Activated CD4-positive, alpha-beta T cell treated with anti-CD3 and anti-CD28 coated beads, Interleukin-2, Interleukin-4, amounts not matched to agents 100 ng/mL and 50 ng/mL, durations not matched to agents 16 hours and 8 hours (primary cell): ENCODE measurements at places on chromosomes 12 and 14.
A peak's percentile ranks its signal among the peaks of the same experiment; 100 is the strongest.

GRCh38 chr12:15546102-15546701, 223.9 kb downstream of the PTPRO start:
- DNase-seq: no peak

- no peak for DNase-seq
Observed at GRCh38 chr12:119100933-119101332, 77.8 kb upstream of the HSPB8 start.

DNA sequence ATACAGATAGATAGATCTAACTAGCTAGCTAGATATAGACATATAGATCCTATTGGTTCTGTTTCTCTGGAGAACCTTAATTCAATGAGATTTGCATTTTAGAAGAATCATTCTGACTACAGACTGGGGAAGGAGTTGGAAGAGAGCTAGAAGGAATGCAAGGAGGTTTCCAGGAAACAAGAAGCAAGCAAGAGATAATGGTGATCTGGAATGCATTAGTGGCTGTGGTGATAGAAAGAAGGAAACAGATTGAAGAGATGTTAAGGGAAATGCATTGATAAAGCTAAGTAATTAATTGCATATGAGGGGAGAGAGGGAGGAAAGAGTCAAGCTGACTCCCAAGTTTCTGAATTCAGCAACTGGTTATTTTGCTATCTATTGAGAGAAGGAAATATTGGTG, 42.7 kb downstream of the DBX2 start:
- DNase-seq: no peak

DNA sequence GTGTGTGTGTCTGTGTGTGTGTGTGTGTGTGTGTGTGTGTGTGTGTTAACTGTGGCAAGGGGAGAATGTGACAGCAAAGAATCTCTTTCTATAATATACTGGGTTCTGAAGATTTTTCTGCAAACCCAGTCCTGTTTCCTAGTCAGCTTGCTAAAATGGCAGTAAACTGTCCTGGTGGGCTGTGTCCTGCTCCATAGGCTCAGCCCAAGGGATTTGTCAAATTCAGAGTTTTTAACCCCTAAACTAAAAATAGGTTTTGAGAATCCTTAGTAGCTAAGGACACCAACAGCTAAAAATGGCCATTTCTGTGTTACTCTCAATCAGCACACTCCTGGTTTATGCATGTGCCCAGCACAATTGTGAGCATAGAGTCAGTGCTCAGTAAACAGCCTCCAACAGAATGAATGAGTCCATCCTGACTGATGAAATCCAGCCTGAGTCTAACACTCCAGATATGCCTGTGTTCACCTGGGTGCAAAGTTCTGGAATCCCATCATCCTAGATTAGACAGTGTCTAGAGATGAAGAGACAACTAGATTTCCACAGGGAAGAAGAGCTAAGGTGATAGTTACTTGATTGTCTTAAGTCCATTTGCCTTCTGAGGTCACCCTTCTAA, 192.6 kb downstream of the TTC6 start:
- no peak for DNase-seq

DNA sequence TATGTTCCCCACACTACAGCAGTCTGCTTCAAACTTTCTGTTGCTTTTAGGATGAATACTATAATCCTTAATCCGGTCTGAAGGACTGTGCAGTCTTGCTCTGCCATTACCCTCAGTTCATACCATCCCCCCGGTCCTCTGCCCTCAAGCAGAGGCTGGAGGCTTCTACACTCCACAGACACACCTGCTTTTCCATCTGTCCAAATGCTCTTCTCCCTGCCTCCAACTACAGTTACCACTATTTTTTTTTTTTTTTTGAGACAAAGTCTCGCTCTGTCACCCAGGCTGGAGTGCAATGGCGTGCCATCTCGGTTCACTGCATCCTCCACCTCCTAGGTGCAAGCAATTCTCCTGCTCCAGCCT, 19.3 kb upstream of the KCNH3 start:
- no peak for DNase-seq

DNA sequence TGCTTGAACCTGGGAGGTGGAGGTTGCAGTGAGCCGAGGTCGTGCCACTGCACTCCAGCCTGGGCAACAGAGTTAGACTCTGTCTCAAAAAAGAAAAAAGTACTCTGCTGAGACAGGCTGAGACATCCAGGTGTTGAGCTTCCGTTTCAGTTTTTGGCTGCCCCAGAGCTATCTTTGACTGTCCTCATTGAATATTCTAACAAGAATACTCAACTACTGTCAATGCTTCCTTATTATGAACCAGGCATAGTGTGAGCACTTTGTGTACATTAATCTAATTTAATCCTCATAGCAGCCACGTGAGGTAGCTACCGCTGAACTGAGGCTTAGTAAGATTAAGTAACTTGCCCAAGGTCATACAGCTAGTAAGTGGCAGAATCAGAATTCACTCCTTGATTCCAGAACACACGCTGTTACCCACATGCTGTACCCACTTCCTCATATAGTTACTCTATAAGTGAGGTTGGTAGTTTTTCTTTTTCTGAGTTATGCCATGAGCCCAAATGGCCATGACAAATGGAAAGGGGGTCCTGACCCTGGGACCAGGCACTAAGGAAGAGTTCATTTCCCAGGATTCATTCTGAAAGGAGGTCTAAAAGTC, 11.3 kb downstream of the ALDH1L2 start:
- DNase-seq: no peak

- DNase-seq: no peak
Observed at GRCh38 chr12:52772772-52773171, 4.4 kb downstream of the KRT76 start.

- no peak for DNase-seq
Observed at GRCh38 chr14:91719839-91720238, 12.0 kb downstream of the CATSPERB start.

GRCh38 chr12:117038023-117038680, 61.1 kb downstream of the TESC start:
- no peak for DNase-seq

- DNase-seq: no peak
Observed at GRCh38 chr12:26953447-26953846, 15.2 kb downstream of the FGFR1OP2 start.

DNA sequence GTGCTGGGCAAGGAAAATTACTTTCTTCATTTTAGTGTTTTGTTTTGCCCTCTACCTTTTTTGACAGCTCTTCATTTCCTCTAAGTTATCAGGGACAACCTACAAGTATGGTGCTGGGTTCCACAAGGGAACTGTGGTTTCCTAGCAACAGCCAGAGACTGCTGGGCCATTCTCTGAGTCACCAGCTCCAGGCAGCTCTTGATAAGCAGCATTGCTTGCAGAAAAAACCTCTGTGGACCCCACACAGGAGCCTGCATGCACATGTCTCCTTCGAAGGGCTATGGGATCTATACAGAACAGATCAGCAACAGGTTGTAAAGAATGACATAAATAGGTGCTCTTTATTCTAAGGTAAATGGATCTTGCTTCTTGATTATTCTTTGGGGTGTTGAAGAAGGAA, 81.0 kb upstream of the CCDC196 start:
- DNase-seq: no peak

DNA sequence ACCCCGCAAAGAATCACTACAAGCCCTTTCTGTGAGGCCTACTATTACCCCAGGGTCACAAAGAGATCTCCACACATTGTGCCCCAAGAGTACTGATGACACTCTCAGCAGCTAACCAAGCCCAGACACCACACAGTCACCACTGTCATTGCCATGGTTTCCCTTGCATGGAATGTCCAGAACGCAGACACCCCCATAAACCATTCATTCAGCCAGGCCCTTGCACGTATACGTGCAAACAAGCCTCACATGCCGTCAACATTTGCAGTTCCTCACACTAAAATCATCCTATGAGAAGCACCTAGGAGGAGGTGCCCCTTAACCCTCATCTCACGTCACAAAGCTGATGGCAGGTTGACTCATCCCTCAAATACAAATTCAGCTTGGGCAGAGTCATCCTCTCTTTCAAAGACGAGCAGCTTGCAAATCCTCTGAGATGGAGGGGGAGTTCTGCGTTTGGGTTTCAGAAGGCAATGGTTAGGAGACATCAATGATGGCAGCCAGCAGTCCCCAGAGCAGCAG, 17.1 kb upstream of the KRT77 start:
- DNase-seq: no peak

GRCh38 chr14:56891226-56891625, 80.9 kb upstream of the OTX2 start:
- no peak for DNase-seq

DNA sequence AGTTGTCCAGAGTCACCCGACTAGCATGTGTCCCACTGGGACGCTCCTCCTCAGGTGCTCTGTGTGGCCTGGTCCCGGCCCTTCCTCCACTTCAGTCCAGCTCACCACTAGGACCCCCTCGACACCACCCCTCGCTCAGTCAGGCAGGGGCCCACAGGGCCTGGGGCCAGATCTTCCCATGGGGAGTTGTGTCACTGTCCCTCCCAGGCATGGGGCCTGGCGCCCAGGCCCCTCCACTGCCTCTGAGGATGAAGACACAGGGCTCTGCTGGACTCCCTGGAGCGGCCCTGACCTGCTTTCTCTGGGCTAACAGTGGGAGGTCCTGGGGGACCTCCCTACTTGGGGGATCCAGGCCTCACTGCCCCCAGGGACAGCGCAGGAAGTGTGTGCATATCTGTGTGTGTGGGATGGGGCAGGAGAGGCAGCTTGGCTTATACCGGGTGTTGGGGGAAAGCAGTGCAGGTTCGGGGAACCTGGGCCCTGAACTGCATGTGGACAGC, 43.8 kb downstream of the KRT80 start:
- DNase-seq: no peak

DNA sequence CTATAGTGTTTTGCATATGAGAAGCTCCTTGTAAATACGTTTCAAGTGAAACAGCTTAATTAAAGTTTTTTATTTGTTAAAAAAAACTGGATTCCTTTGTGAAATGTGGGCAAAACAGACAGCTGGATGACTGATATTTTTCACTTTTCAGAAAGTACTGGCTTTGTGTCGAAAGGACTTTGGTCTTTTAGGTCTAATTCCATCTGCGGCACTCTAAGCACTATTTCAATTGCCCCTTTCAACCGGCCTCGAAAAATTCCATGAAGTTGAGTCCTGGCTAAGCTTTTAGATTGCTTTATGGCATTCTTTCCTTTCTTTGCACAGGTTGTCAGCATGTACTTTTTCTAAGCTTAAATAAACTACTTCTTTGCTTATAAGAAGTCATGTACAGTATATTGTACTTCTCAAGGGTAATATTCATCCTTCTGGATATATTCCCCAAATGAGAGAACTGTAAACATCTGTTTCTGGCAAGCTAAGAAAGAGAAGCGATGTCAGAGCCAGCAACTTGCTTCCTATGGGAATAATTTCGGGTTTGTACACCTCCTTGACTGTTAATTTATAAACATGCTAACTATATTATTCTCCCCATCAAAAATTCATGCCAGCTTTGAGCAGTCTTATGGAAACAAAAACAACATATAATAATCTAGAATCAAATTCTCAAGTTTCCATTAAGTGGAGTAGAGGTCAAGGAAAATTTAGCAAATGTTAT, 611.3 kb downstream of the ETNK1 start:
- no peak for DNase-seq

GRCh38 chr14:74203639-74204038, 35.6 kb upstream of the VSX2 start:
- no peak for DNase-seq

DNA sequence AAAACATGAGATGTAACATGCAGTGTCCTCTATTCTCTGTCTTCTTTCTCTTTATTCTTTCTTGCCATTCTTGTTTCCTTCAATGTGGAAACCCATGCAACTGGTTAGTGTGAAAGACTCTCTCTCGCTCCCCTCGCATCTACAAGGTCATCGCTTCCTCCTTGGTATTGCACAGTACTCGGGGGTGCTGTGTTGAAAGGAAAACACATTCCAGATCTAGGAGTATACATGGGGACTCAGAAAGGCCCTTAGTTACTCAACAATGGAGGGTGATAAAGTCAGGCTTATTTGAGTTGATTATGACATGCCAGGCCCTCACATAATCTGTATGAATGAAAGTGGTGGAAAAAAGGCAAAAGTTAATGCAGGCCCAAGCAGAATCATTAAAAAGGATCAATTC, 75.5 kb upstream of the OVCH1 start:
- no peak for DNase-seq

- no peak for DNase-seq
Observed at GRCh38 chr14:60356386-60356785, 107.4 kb downstream of the PPM1A start.

DNA sequence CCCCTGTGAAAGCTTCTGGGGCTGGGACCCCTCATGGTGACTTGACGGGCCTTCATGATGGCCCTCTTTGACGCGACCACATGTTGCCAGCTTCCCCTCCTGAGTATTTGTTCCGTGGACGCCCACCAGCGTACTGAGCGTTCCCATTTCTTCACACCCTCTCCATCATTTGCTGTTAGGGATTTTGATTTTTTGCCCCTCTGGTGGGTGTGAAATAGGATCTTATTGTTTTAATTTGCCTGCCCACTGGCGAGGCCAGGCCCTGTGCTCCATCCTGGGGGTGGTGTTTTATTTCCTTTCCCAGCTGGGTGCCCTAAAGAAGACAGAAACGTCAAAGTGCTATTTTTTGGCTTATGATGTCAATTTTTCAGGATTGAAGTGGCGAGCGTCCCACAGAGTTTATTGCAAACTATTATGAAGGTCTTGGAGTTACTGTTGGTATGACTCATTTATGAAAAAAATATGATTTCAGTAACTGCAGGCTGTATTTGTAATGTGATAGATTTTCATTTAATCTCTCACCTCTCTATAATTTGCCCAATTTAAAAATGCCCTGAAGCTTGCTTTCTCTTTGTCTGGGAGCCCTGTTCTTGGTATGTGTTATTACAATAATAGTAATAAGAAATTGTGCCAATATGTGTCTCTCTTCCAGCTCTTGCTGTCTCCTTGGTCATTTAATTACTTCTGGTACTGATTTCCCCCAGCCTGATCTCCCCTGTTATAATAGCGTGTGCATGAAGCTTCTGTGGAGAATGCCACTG, 99.6 kb downstream of the SLC25A47 start:
- no peak for DNase-seq

GRCh38 chr12:43277651-43278540, 274.1 kb downstream of the ADAMTS20 start:
- DNase-seq: no peak

DNA sequence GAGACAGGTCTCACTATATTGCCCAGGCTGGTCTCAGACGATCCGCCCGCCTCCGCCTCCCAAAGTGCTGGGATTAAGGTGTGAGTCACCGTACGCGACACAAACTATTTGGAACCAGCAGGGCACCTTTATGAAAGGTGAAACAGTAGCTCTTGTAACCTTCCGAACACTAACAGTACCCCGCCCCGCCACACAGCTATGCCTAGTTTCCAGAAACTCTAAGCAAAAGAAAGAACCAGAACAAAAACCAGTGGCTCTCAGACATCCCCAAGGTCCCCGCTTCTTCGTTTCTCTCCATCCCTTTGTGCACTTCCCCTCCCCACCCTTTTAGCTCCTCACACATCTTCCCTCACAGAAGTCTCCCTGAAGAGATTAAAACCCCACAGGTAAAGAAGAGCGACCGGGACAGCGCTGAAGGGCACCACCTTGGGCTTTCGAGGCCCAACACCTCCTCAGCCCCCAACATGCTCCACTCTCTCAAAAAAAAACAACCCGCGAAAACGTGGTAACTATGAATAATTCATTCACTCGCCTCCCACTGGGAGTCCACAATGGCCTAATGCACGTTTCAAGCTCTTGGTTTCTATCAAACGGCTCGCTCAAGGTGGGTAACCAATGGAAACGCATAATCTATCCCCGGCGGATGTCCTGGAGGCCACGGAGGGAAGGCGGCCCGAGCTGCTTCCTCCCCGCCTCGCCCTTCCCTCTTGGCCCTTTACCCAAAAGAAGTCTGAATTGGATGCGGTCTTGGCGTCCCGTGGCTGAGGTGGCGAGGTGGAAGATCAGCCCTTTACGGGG, 877 bp downstream of the BAG5 start:
- DNase-seq: peak; percentile 67

- DNase-seq: no peak
Observed at GRCh38 chr12:49348781-49349180, 2.1 kb downstream of the DNAJC22 start.
